ENCODE measurements at places on chromosomes 12 and 14.

DNA sequence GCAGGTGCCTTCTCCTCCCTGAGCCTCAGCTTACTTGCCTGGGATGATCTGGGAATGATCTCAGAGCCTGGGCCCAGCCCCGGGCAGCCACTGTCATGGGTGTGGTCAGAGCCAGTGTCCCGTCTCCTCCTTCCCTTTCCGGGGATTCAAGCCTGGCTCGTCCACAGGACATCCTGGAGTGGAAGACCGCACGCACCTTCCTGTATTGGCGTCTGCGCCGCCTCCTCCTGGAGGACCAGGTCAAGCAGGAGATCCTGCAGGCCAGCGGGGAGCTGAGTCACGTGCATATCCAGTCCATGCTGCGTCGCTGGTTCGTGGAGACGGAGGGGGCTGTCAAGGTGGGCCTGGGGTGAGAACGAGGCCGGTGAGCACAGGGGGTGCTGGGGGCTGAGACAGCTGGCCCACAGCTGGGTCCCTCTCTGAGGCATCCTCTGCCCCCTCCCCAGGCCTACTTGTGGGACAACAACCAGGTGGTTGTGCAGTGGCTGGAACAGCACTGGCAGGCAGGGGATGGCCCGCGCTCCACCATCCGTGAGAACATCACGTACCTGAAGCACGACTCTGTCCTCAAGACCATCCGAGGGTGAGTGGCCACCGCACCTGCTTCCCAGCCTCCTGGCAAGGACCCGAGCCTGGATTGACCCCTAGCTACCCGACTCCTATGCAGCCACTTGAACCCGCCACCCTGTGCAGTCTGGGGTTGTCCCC lies 44.0 kb downstream of the FOXN4 start:
- no peak for DNase-seq

DNA sequence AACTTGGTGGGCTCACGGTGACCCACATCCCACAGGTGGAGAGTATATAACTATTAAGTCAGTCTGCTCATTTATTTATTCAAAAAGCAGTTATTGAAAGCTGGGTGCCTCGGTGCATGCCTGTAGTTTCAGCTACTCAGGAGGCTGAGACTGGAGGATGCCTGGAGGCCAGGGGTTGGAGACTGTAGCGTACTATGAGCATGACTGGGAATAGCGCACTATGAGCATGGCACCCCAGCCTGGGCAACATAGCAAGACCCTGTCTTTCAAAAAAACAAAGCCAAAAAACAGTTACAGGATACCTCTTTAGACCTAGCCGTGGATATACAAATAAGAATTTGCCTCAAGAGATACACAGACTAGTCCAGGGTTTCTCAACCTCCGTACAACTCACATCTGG lies 139.8 kb downstream of the ZFP36L1 start:
- no peak for DNase-seq

DNA sequence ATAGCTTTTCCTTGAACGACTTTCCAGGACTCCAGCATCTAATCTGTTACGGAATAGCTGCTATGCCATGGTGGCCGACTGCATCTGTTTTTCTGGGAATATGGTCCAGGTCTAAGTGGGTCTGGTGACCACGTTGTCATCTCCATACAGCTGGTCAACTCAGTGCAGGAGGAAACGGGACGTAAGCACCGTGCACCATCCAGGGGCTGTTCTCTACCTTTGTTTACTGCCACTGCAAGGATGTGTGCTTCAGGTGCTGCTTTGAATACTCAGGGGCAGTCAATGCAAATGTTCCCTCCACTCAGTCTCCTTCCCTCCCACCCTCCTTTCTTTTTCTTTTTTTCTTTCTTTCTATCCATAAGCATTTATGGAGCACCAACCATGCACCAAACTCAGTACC lies 648.2 kb downstream of the VRK1 start:
- DNase-seq: no peak

GRCh38 chr14:50229681-50230080 lies 1.7 kb downstream of the SOS2 start:
- no peak for DNase-seq

Measured in GM04504 (cell line).